HEK293T (cell line): ENCODE measurements at places on chromosomes 16 and 17.

GRCh38 chr17:58788199-58788598, 32.5 kb downstream of the PPM1E start:
- DNase-seq: no peak

GRCh38 chr16:80174416-80174815, 366.4 kb upstream of the DYNLRB2 start:
- DNase-seq: no peak

GRCh38 chr17:78653382-78653781, 76.2 kb upstream of the DNAH17 start:
- no peak for DNase-seq

DNA sequence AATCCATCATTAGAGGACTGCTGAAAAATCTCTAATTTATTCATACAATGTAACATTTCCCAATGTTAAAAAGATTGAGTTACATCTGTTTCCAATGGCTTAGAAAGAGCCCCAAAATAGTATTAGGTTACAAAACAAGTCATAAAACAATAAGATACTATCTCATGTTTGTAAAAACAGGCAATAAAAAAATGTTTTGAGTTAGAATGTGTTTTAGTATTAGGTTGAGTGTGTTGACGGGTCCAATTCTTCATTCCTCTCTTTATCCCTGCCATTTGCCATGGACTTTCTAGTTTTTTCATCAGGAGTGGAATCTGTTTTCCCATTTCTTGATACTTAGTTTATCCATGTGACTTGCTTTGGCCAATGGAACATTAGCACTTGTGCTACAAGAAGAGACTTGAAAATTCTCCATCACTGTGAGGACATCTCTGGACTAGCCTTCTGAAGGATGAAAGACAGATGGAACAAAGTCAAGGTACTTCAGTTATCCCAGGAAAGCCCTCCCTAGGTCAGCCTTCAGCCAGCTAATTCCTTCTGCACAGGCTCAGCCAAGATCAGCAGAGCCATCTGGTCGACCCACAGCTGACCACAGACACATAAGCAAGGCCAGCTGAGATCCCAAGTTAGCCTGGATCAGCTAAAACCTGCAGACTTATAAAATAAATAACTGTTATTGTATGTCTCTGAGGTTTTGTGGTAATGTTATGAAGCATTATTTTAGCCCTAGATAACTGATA, 83.3 kb downstream of the HS3ST3A1 start:
- DNase-seq: no peak
